ENCODE measurements at places on chromosomes 6 and 20. TPM values are rescaled to one million over a fixed set of nuclear protein-coding genes. Genes with fewer than 3 reads are reported as not detected.
A peak's percentile ranks its signal among the peaks of the same experiment; 100 is the strongest.

DNA sequence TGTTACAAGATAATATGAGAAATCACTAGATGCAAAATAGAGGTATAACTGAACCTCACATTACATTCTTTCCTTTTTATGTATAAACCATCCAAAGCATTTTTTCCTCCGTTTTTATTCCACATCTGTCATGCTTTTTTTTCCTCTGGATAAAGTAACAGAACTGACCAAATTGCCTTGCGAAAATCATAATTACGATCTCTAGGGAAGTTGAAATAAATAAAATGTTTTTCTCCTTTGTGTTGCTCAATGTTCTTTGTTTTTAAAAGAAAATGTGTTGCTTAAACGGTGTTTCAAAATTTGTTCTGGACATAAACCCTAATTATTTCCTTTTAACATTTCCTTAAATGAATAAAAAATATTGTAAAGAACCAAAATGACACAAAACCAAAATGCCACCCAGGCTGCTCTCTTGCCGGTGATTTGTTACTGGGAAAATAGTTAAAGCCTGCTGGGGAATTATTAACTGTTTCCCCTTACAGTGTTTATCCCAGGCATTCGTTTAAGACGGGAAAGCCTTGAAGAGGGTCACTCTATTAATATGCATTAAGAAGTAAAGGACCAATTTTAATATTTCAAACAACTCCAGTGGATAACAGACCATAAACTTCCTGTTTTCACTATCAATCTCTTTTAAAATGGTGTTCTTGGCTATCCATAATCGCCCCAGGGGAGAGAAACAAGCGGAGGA lies 1.7 kb upstream of the ADGRB3 start:
- DNase-seq: no peak

- peak; percentile 7 for DNase-seq
Measured at GRCh38 chr6:111119571-111120329, 32.4 kb downstream of the SLC16A10 start.

DNA sequence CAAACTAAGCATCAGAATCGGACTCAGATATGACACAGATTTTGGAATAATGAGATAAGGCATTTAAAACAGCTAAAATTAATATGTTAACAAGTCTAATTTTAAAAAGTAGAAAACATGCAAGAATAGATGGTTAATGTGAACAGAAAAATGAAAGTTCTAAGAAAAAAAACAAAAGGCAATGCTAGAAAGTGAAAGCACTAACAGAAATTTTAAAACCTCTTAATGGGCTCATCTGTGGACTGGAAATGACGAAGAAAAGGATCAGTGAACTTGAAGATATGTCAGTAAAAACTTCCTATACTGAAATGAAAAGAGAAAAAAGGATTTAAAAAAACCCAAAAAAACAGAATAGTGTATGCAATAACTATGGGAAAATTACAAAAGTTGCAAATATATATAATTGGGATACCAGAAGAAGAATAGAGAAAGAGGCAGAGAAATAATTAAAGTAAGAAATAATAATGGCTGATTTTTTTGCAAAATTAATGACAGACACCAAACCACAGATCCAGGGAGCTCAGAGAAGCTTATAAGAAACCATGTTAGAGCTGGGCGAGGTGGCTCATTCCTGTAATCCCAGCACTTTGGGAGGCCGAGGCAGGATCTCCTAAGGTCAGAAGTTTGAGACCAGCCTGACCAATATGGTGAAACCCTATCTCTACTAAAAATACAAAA lies 61.7 kb upstream of the KIF13A start:
- DNase-seq: no peak

- DNase-seq: no peak
Measured at GRCh38 chr6:36686668-36687513, 8.4 kb downstream of the CDKN1A start.

GRCh38 chr20:7308163-7308562 lies 540.7 kb downstream of the BMP2 start:
- DNase-seq: no peak

- peak; percentile 70 for DNase-seq
Measured at GRCh38 chr6:80341330-80341729, 234.9 kb downstream of the BCKDHB start.

DNA sequence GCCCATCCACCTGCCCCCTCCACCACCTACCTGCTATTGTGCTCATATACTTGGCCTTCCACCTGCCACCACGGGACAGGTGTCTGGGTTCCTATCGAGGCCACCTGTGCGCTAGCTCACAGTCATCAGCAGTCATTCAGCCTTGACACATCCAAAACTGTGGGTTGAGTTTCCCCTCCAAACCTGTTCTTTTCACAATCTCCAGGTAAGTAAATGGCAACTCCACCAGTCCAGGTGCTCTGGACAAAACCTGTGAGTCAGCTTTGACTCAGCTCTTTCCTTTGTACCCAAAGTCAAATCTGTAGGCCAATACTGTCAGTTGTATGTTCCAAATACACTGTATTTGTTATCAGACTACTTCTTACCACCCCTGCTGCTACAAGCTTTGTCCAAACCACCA lies 52.6 kb downstream of the SPTLC3 start:
- DNase-seq: no peak

The TMEM244 gene
- not detected for total RNA-seq

The ADGRF1 gene
- under 0.01 TPM for total RNA-seq
